ENCODE measurements at places on chromosomes 3 and 15.

GRCh38 chr3:29537889-29538609, 257.2 kb downstream of the RBMS3 start:
- no peak for DNase-seq

GRCh38 chr15:38202361-38202760, 50.3 kb upstream of the SPRED1 start:
- no peak for DNase-seq

DNA sequence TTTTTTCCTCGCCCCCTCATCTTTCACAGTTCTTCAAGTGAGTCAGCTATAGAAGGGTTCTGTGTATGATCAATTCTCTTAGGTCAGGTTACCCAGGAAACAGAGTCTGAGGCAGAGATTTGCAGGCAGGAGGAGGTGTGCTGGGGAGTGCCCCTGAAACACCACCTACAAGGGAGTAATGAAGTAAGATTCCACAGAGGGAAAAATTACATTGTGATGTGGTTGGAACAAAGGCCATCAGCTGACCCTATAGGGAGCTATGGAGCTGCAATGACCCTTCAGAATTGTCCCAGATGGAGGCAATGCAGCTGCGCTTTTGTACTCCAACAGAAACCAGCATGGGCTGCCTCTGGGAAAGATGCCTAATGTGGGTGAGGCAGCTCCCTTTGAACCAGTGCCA, 142.2 kb upstream of the CNTN3 start:
- no peak for DNase-seq

DNA sequence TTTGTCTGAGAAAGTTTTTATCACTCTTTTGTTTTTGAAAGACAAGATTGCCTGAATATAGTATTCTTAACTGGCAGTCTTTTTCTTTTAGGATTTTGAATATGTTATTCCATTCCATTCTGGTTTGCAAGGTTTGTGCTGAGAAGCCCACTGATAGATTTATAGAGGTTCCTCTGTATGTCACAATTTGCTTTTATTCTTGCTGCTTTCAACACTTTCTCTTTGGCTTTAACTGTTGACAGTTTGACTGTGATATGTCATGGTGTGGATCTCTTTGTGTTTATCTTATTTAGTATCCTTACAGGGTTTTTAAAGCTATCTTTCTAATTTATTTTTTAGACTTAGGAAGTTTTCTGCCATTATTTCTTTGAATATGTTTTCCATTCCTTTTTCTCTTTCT, 331.2 kb upstream of the ATP11B start:
- no peak for DNase-seq

GRCh38 chr3:58107597-58107996, 99.4 kb downstream of the FLNB start:
- no peak for DNase-seq

DNA sequence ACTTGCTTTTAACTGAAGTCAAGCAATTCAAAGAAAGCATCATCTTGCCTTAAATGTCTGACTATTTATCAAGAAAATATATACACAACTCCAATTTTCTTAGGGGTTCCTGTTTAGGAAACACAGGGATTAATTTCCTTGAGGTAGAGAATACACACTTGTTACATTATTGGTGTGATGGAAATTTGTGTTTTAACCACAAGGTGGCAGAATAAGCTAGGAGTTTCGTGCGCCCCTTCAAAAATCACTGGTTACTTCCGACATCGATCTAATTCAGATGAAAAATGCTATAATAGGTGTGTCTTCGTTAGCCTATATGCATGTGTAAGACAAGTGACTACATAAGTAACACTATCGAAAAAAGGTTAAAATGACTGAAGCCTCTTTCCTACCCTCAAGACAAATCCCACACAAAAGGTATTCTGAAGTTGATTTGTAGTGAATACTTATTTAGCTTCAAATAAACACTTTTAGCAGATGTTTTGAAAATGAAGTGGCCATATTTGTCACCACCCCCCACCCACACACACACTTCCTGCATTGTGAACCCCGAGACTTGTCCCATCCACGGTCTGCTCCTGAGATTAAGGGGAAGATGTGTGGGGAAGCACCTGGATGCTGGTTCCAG, 246.5 kb downstream of the ROBO1 start:
- DNase-seq = no peak

DNA sequence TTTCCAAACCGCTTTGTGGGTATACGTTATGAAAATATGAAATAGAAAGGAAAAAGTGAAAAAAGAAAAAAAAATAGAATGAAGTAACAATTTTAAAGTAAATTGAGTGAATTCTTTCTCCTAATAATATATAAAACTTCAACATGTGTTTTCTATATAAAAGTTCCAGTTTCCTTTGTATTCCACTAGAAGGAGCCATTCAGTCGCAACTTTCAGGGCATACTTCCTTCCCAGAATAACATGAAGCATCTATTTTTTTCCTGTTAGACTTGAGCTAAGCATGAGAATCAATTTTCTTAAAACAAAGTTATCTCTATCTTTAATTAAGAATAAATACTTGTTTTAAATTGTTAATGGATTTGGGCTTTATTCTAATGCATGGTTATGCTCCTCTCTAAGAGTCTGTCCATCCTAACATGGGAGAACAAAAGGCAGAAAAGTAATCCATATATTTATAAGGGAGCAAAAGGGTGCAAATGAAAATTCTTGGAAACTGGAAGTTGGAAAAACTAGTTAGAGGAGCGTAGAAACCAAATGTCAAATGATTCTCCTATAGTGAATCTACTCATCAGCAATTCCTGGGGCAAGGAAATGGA, 16.0 kb upstream of the VGLL3 start:
- no peak for DNase-seq

DNA sequence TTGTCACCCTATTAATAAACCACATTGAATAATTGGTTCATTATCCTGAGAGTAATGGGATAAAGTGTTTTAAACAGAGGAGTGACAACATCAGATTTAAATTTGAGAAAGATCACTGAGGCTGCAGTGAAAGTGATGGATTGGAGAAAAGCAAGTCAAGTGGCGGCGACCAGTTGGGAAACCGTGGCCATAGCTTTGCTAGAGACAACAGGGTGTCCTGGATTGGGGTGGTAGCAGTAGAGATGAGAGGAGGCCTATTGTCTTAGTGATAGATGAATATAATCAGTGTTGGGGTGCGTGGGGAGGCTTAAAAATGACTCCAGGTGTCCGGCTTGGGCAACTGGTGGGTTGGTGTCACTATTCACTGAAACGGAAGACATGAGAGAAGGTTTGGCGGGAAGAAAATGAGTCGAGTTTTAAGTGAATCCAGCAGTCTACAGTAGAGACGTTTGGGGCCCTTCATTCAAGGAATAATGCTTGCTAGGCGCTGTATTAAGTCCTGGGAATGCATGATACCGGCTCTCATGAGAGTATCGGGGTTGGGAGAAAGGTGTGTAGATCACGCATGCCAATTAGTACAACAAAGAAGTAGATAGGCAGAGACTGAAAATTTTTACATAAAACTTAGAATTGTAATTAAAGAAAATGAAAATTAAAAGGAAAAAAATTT, 819 bp downstream of the NEK4 start:
- DNase-seq = no peak

GRCh38 chr3:156859578-156859977, 33.4 kb downstream of the LEKR1 start:
- no peak for DNase-seq

GRCh38 chr15:87752250-87752951, 504.1 kb downstream of the NTRK3 start:
- DNase-seq = no peak

DNA sequence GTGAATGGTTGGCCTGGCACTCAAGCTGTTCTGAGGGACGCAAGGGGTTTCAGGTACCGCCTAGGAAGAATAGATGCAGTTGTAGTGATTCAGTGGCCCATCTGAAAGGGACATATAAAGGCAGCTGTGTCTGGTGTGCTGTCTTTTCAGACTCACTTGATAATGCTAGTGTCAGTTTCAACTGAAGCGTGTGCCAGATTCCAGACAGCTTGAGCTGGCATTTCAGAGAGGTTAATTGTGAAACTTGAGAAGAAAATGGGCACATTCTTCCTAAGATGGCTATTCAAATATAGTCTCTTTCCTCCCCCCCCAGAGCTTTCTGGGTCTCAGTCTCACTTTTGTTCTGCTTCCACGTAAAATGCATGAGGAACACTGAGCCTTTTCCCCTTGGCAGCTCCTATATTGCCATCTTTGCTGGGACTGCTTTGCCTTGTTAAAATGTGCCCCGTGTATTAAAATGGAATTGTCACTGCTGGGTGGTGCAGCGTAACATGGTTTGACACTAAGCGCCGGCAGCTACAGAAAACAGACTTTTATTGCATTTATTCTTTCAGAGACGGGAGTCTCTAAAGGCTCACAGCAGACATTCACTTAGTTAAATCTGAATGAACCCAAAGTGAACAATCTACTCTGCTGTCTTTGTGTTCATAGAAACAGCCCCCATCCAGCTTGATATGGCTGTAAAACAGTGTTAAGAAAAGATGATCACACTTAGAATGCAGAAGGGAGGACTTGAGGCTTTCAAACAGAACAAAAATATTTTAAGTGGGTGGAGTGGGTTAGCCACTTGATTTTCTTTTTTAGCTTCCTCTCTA, 478.7 kb downstream of the RBMS3 start:
- no peak for DNase-seq

GRCh38 chr3:104879919-104880318, 486.8 kb upstream of the ALCAM start:
- DNase-seq = no peak

DNA sequence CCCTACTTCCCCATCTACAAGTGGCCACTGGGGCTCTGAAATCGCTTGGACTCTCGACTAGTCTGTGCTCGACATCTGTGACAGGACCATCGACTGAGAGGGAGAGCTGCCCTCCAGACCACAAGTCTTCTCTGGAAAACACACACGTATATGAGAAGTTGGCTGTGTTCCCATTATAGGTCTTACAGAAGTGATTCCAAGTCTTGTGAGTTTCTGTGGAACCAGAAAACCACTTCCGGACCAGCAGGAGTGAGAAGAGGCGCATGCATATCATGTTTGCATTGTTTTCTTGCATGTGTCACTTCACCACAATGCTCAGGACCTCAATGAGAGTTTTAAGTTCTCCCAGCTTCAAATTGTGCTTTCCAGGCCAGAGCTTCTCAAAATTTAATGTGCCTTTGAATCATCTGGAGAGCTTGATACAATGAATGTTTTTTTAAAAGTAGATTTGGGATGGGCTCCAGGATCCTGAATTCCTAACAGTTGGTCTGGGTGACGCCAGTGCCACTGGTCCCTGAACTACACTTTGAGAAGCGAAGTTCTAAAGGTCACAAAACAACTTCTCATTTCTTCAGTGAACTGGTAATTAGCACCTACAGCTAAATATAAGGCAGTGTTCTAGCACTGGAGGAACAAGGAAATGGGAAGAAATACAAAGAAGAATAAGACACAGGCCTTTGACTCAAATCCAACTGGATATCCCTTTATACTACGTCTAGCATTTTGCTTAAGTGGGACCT, 15.7 kb downstream of the LIPC start:
- no peak for DNase-seq

GRCh38 chr3:17831366-17831765, 88.9 kb upstream of the TBC1D5 start:
- DNase-seq = no peak

- DNase-seq = no peak
These were observed 3.7 kb downstream of the MKRN2OS start for GRCh38 chr3:12541625-12542024.

- no peak for DNase-seq
These were observed 79.0 kb upstream of the SELENOK start for GRCh38 chr3:53970661-53971060.

GRCh38 chr3:189937302-189938127, 183.2 kb downstream of the P3H2 start:
- DNase-seq = no peak

DNA sequence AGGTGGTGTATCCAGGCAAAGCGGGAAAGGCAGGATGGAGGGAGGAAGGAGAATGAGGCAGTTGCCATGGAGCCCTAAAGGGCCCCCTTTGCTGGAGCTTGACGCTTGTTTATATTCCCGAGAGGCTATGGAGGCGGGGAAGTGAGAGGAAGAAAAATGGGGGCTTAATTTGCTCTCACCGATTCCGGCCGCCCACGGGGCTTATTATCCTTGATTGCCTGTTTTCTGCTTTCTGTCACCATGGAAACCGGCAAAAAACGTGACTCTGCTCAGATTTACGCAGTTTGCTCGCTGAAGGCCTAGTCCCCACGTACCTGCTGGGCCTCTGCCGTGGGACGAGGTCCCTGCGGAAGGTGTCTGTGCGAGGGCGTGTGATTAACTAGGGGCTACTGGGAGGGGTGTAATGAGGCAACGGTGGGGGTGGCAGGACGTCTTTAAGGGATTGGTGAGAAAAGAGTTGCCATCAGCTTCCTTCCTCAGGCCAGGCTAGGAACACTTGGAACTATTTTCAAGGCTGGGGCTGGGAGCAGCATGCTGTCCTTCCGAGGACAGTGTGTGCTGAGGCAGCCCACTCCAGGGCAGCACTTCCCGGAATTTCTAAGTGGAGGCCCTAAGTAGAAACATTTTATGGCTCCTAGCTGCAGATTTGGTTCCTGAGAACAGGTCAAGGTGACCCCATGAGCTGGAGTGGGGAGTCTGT, 110.8 kb upstream of the NDN start:
- no peak for DNase-seq

DNA sequence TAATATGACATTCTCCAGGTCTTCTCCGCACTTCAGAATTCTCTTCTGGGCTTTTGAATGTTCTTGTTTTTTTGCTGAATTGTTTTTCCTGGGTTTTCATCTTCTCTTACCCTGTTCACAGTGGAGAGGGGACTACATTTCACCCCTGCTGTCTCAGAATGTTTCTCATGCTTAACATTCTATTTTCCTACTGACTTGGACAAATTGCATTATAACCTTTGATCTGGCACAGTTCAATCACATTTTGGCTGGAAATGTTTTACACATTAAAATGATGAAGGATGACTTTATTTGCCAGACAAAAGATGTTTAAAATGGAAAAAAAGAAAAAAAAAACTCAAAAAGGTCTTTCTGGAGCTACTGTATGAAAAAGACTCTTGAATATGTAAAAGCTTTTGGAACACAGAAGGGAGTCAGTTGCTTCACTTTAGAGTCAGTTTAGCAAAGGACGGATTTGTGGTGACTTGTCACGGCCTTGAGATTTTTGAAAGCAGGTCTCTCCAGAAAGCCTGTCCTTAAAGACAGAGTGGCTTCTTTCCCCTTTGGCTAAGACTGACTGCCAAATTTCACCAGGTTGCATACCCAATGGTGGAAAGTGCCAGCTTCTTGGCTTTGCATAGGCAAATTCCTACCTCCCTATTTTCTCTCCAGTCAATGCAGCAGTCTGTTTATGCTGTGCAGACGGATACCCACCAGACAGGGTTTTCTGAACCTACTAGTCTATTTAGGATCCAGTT, 401.0 kb upstream of the TBL1XR1 start:
- DNase-seq = no peak

All from activated CD8-positive, alpha-beta memory T cell treated with anti-CD3 and anti-CD28 coated beads for 24 hours (primary cell).